ENCODE measurements at places on chromosomes 16 and 17.
A peak's percentile ranks its signal among the peaks of the same experiment; 100 is the strongest.

DNA sequence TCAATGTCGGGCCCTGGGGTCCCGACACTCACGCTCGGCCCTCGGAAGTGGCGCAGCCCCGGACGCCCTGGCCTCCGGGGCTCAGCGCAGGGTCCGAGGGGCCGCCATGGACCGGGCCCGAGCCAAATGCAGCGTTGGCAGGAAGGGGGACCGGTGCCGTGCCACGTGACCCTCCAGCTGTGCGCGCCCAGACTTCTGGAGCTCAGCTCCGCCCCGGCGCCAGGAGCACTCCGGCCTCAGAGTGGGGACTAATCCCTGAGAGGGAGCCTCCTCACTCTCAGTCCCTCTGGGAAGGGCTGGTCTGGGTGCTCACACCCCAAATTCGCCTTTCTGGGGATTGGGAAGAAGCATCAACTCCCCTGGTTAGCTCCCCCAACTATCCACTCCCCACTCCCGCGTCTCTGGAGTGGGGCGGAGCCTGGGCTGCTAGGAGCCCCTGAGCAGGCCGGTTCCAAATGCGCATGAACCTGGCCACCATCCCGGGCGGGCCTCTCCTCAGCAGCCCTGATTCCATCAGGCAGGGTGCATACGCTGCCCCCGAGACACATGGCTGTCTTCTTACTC is at the start of gene B3GNT9:
Gene B3GNT9, minus strand, starts transcription at position 166 of the 564 bp plus-strand sequence. CDS start 513 bp downstream, outside the sequence.
- H3K4me1 ChIP-seq, result peaks cover 22% of the 10 kb centered on the region
- no peaks in the 10 kb centered on the region for H3K27me3 ChIP-seq
- peak within 1 kb of the TSS; percentile 95 for H3K27ac ChIP-seq
- peak within 1 kb of the TSS; percentile 43 for H3K4me3 ChIP-seq
- H3K36me3 ChIP-seq, result peaks cover 37% of the 10 kb centered on the region

GRCh38 chr17:32604966-32605365 is 118.2 kb downstream of the CDK5R1 start:
- H3K4me3 ChIP-seq, result no peak overlapping the region
- H3K36me3 ChIP-seq, result no peaks in the 10 kb centered on the region
- H3K27me3 ChIP-seq, result no peaks in the 10 kb centered on the region
- no peak overlapping the region for H3K27ac ChIP-seq
- ATAC-seq, result no peak

- H3K4me3 ChIP-seq, result no peak overlapping the region
- H3K4me1 ChIP-seq, result peaks cover 11% of the 10 kb centered on the region
- H3K36me3 ChIP-seq, result no peaks in the 10 kb centered on the region
- H3K27ac ChIP-seq, result no peak overlapping the region
- ATAC-seq, result no peak
- no peaks in the 10 kb centered on the region for H3K27me3 ChIP-seq
Observed at GRCh38 chr17:78797213-78797612, 15.1 kb upstream of the CYTH1 start.

- no peak overlapping the region for H3K4me3 ChIP-seq
- H3K27me3 ChIP-seq, result peaks cover 37% of the 10 kb centered on the region
- no peak overlapping the region for H3K27ac ChIP-seq
- no peaks in the 10 kb centered on the region for H3K4me1 ChIP-seq
- no peaks in the 10 kb centered on the region for H3K36me3 ChIP-seq
Observed at GRCh38 chr17:7060165-7060891, 16.4 kb upstream of the SLC16A11 start.

All from gastroesophageal sphincter (tissue), 4 donors.